ENCODE measurements at places on chromosomes 11 and 22.
A peak's percentile ranks its signal among the peaks of the same experiment; 100 is the strongest.

DNA sequence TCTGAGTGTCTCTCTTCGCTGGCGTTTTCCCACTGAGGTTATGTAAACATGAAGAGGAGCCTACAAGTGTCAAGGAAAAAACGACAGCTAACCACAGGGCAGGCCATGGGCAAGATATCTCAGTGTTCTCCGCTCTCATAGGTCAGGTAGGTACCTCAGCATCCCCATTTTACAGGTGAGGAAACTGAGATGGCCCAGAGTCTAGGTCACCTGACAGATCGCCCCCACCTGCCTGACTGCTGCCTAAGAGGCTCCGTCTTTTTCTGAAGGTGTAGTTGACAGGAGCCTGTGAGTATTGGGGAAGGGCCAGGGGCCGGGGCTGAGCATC lies 847 bp upstream of the NDUFA6 start:
- DNase-seq = no peak

DNA sequence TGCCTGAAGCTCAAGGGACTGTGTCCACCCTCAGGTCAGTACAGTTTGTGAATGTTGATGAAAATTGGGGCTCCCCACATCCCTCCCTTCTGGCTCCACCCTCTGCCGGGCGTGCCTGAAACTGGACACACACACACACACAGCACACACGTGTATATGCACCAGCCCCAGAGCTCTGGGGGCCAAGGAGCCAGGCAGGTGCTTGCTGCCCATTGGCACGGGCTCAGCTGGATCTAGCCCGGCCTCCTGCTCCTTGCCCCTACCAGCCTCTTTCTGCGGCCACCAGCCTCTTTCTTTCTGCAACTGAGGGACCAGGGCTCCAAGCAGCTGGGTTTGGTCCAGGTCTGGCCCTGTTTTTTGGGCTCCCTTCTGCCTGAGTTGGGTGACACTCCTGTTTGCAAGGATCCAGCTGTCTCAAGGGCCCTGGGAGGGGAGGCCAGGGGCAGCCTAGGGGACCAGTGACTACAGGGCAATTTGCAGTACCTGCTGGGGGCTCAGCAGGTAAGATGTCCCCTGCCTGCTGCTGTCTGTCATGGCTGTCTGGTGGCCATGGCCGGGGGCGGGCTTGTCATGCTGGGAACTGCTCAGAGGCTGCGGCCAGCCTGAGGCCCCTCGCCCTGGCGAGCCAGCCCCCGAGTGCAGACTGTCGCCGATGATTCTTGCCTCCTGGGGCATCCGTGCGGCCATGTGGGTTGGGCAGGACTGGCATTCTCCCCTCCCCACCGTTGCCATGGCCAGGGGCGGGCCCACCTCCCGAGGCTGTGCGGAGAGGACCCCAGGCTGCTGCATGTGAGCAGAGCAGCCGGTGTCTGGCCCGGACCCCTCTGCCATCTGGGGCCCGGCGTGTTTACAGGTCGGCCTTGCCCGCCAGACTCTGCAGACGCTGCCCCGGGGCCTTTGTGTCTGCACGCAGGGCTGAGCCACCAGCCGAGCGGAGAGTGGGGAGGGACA lies 51.5 kb upstream of the PPARA start:
- no peak for DNase-seq

- no peak for DNase-seq
Measured at GRCh38 chr11:128901653-128902514, 10.7 kb downstream of the KCNJ5 start.

GRCh38 chr11:116107229-116107628 lies 603.0 kb upstream of the CADM1 start:
- DNase-seq = no peak

GRCh38 chr11:118565051-118565450 lies 680 bp downstream of the IFT46 start:
- DNase-seq = peak; percentile 78

- peak; percentile 48 for DNase-seq
Measured at GRCh38 chr11:67372321-67372992, 941 bp downstream of the CLCF1 start.

DNA sequence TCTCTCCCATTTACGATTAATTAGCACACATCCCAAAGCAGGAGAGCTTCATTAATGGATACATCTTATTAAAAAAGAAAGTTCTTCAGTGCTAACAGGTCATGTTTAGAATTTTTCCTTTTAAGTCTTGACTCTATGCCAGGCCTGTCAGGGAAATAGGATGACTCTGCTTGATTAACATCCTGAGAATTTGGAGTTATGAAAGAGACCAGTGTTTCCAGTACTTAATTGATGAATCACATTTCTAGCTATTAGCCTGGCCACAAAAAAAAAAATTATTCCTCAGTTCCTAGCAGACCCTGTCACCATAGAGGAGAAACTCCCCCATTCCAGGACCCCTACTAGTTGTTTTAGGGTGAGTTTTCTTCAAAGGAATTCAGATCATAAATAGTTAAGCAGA lies 23.6 kb upstream of the ME3 start:
- peak; percentile 92 for DNase-seq

DNA sequence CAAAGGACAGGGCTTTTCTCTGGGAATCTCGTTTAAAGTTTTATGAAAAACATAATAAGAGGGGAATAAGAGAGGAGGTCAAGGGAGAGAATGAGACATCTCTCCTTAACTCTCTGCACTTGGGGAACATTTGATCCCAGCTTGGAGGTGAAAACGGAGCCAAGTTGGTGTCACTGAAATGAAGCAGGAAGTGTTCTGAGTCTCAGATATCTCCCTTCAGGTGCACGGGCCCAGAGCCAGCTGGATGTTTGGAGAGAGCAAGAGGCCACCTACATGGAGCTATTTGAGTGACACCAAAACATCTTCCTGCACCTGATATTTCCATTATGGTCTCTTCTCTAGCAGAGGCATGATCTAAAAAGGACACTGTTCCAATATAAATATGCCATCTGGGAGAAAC lies 85.7 kb downstream of the BLID start:
- DNase-seq = no peak

GRCh38 chr11:102534261-102534872 lies 3.8 kb upstream of the MMP7 start:
- no peak for DNase-seq

DNA sequence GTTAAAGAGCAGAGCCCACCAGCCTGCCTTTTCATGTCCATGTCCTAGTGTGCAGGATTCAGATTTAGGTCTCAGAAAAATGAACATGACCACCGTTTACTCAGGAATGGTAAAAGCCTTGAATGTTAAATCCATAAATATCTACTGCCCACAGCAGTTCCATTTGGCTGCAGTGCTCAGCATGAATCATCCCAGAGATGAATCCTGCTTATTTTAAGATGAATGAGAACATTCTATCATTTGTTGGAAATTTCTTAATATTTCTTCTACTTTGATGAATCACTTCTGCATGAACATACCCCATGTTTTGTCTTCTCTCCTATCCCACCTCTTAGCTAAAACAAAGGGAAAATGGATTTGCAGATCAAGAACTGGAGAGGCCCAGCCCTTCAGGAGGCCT lies 47.5 kb upstream of the AQP11 start:
- DNase-seq = peak; percentile 65

DNA sequence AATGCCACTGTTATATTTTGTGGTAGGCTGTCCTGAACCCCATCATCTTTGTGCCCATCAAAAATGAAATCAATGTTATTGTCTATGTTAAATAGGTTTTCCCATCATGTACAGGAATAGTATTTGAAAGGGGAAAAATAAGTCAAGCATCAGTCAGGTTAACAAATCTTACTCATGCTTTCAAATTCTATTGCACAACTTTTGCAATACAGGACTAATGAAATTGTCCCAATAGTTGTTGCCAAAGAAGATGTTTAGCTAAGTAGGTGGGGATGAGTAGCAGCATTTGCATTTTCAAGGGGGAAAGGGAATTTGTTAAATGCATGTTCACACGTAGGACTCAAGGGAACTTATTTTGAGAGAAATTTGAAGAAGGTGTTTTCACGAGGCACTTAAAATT lies 962.1 kb downstream of the JRKL start:
- no peak for DNase-seq

DNA sequence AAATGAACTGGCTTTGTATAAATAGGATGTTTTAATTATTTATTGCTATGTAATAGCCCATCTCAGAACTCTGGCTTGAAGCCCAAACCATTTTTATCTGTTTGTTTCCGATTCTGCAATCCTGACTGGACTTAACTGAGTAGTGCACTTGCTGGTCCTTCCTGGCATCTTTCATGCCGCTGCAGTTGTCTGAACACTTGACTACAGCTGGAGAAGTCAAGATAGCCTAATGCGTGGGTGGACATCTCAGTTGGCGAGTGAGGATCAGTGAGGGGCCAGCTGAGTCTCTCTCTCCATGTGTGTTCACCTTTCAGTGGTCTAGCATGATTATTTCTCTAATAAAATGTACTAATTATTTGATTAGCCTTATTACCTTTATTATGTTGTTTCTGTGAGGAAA lies 105.8 kb downstream of the PRMT3 start:
- no peak for DNase-seq

DNA sequence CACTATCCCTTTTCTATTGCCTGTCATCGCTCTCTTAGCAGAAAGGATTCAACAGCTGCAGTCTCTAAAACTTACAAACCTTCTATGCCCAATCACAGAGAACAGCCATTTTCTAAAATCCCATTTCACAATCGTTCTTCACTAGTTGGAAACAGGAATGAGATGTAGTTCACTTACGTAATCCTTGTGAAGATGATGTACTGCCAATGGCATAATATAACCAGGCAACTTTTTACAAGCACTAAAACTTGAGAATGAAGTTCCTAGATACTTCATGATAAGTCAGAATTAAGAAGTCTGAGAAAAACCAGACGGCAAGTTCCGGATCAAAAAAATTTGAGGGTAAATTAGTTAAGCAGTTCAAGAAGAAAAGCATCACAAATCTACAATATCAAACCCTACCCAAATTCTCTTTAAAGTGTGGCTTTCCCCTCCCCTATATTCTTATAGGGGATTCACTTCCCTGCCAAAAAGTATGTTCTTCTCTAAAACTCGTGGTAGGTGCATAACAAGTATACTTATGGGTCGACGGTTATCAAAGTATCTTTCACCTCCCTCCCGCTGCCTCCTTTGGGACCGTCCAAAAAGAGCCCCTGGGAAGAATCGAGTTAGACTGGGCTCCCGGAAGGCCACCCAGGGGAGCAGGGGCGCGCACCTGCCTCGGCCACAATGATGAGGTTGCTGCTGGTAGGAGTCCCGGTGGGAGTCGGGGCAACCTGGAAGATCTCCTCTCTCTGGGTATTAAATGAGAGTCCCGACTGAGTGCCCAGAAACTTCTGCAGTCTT lies 666 bp downstream of the MSANTD4 start:
- DNase-seq = peak; percentile 70

DNA sequence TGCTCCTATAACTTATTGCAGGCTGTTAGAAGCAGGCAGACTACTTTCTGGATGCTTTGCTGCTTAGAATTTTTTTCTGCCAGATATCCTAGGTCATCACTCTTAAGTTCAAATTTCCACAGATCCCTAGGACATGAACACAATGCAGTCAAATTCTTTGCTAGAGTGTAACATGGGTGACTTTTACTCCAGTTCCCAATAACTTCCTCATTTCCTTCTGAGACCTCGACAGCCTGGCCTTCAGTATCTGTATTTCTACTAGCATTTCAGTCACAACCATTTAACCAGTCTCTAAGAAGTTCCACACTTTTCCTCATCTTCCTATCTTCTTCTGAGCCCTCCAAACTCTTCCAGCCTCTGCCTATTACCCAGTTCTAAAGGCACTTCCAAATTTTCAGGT lies 60.4 kb upstream of the ZBED5 start:
- DNase-seq = no peak

- no peak for DNase-seq
Measured at GRCh38 chr22:35496768-35497312, 43.8 kb upstream of the RASD2 start.

GRCh38 chr11:17747131-17747955 lies 12.8 kb downstream of the KCNC1 start:
- DNase-seq = no peak

- DNase-seq = no peak
Measured at GRCh38 chr11:66121466-66121865, 51.4 kb downstream of the PACS1 start.

- DNase-seq = no peak
Measured at GRCh38 chr22:38383417-38383816, 66.2 kb upstream of the CSNK1E start.

DNA sequence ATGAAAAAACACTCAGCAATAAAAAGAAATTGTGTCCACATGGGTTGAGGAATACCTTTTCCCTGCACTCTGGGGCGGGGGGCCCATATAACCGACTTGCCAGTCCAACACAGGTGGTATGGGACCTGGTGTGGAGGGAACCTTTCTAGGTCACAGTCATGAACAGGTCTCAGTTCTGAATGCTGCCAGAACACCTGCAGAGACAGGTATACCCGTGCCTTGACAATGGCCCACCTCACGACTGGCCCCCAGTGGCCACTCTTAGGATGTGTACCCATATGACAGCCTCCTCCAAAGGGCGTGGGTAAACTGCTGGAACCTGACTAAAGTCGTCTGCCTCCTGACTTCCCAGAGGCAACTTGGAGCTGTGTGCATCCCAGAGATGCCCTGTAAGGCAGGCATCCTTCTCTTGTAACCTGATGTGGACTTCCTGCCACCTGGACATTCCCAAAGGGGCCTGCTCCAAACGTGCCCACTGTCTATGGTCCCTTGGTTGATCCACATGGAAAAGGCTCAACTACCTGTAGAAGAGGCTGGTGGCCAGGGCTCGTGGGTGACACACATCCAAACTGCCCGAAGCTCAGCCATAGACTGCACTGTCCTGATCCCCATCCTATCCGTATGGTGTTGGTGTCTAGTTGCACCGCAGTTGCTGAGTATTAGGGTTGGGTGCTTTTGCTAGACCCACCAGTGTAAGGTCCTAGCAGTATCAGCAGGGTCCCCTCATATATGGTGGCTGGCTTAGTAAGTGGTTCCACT lies 859.3 kb downstream of the BRD1 start:
- DNase-seq = no peak

GRCh38 chr11:78851878-78852586 lies 277.4 kb upstream of the NARS2 start:
- no peak for DNase-seq

DNA sequence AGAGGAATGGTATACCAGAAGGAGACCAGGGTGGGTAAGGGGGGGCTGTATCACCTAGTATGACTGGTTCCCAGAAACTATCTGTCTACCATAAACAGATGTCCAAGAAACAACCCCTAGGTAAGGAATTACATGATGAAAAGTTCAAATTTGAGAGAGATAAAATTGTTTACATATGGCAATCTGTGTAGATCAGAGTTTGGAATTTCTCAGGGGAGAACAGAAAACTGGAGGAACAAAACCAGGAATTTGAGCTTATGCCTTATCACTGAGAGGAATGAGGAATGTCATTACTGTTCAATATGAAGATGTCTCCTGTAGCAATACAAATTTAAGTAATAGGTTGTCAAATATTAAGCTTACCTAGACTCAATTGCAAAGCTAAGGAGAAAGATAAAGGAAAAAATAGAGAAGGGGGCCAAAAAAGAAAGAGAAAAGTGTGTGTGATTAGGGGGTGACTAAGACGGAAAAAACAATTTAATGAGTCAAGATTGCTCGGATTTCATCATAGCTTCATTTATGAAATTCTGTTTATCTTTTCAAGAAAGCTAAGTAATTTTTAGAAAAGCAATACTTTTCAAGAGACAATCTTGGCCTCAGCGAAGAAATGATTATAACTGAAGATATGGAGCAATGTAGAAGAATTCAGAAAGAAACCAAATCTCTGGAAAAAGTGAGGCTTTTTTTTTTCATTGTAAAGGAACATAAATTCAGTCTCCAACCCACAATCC lies 117.8 kb downstream of the APOL5 start:
- peak; percentile 76 for DNase-seq

Data from GM23248 (cell line).